Activated CD8-positive, alpha-beta memory T cell treated with anti-CD3 and anti-CD28 coated beads for 48 hours (primary cell): ENCODE measurements at places on chromosomes 12 and 14.

DNA sequence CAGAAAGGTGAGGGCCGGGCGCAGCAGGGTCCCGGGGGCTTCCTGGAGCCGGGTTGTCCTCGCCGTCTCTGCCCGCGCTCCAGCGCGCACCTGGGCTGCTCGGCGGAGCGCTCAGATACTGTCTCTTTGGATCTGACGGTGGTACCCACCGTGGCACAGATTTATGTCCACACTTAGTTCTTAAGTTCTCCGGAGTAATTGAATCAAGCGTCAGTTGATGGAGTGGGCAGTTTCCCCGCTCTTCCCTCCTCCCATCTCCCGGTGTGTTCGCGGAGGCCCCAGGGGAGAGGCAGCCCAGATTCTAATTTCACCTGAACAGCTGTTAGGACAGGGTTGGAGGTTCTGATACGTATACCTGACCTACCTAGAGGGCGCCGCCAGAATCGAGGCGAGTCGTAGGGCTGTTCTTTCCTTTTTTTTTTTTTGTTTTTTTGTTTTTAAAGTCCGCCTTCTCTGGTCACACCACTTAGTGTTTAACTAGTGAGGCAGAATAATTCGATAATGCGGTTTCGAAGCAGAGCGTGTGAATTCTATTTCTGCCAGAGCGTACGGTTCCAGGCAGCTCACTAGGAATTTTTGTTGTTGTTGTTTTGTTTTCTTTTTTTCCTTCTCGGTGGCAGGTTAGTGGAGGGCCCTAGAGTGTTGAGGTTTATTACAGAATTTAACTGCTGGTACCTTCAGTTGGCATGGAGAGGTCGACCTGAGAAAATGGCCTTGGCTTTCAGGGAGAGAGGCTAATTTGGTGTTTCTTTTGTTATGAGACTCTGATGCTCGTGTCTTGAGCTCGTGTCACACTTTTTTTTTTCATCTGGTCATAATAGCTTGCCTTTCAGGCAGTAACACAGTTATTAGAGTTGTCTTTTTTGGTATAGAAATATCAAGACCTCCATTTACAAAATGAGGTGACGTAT lies 22.3 kb upstream of the GNS start:
- DNase-seq, result no peak

DNA sequence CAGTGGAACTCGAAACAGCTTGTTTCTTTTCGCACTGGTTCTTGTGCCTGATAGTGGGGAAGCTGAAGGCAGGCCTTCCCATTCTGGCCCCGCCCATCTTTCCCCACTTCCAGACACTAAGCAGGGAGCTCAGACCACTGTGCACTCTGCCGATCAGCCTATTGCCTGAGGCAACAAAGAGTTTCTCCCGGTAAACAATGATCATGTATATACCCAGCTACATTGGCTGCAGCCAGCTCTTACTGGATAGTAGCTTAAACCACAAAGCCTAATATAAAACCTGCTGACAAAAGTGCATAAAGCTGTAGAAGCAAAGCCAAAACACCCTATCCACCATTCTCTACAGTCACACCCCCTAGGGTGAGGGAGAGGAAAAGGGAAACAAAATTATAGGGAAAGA lies 24.7 kb upstream of the GLIPR1 start:
- DNase-seq, result no peak

DNA sequence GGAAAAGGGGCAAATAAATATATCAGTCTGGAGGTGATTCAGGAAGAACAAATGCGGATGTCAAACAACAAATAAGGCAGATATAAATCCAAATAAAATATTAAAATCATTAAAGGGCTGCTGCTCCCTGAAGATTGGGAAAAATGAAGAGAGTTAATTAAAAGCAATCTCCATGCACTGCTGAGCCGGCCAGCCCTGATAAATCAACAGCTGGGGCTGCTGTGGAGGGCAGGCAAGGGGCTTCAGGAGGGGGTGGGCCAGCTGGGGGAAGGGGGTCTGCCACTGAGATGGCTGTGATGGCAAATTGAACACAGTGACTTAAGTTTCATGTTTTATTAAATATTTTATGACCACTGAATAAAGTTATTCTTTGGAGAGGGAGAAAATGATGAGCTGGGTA lies 12.4 kb downstream of the DPF3 start:
- no peak for DNase-seq

- DNase-seq, result no peak
Observed at GRCh38 chr12:104676636-104677035, 219.9 kb downstream of the CHST11 start.

DNA sequence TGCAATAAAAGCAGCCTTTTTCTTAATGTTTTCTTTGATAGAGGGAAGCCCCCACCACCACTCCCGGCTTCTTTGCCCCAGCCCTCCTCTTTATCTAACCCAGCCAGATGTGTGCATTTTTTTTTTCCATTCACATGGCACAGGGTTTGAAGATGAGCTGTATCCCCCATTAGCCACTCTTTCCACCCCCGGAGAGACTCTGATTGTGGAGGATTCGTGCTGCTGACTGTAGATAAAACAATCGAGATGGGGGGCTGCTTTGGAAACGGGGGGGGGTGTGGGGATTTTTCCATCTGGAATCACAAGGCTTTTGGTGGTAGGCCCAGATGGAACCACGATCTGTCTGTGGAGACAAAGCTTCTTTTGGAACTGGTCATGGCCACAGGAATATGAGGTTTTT lies 46.2 kb upstream of the VASH1 start:
- DNase-seq, result no peak

- DNase-seq, result no peak
Observed at GRCh38 chr12:94815958-94816357, 165.6 kb upstream of the TMCC3 start.

GRCh38 chr12:84696281-84696680 lies 216.3 kb downstream of the SLC6A15 start:
- no peak for DNase-seq
